Aortic smooth muscle cell (primary cell): ENCODE measurements at places on chromosomes 7 and 10. TPM values are rescaled to one million over a fixed set of nuclear protein-coding genes. Genes with fewer than 3 reads are reported as not detected.

The DENND2A gene
- total RNA-seq: 13.1 and 22.2 TPM in 2 replicates

The CHCHD2 gene
- total RNA-seq: 280 and 321 TPM in 2 replicates

The OPN4 gene
- not detected in 2 replicates for total RNA-seq

The ELOVL3 gene
- total RNA-seq: 0.26 TPM in 1 of 2 replicates, not detected in the other

The SEMA4G gene
- 0.13 and 0.31 TPM in 2 replicates for total RNA-seq

The TACC2 gene
- total RNA-seq: 9.6 and 14.1 TPM in 2 replicates

The NPFFR1 gene
- under 0.01 TPM in 1 of 2 replicates, not detected in the other for total RNA-seq

The PLXDC2 gene
- total RNA-seq: 12.8 and 51.4 TPM in 2 replicates

The DHTKD1 gene
- total RNA-seq: 21.1 and 22.6 TPM in 2 replicates

The ECHDC3 gene
- 4.5 and 6.6 TPM in 2 replicates for total RNA-seq

The PTN gene
- total RNA-seq: 20.6 and 43.0 TPM in 2 replicates

The NPTX2 gene
- 2.2 and 9.9 TPM in 2 replicates for total RNA-seq

The SPDYE16 gene
- 0.06 and 0.13 TPM in 2 replicates for total RNA-seq

The ACTL6B gene
- not detected in 2 replicates for total RNA-seq

The RAPGEF5 gene
- 39.3 and 48.9 TPM in 2 replicates for total RNA-seq

The NODAL gene
- total RNA-seq: not detected in 2 replicates

The CCSER2 gene
- total RNA-seq: 18.4 and 65.9 TPM in 2 replicates

The RSPH10B gene
- 0.53 TPM in 1 of 2 replicates, not detected in the other for total RNA-seq

The MKX gene
- total RNA-seq: 0.25 TPM in 1 of 2 replicates, not detected in the other

The TMEM196 gene
- total RNA-seq: not detected in 2 replicates

The FFAR4 gene
- total RNA-seq: not detected in 2 replicates

The ANKRD2 gene
- total RNA-seq: 0.50 and 1.5 TPM in 2 replicates

The C10orf67 gene
- not detected in 2 replicates for total RNA-seq

The HGF gene
- 792 and 854 TPM in 2 replicates for total RNA-seq

The SAP25 gene
- total RNA-seq: not detected in 2 replicates

The FGFR2 gene
- total RNA-seq: 0.06 TPM in 1 of 2 replicates, not detected in the other

The KCNIP2 gene
- 0.66 and 1.1 TPM in 2 replicates for total RNA-seq

The SPDYE5 gene
- not detected in 2 replicates for total RNA-seq

The TMEM176A gene
- total RNA-seq: not detected in 2 replicates

The SSC4D gene
- 0.53 and 0.56 TPM in 2 replicates for total RNA-seq

The ADAP1 gene
- 1.8 and 2.3 TPM in 2 replicates for total RNA-seq

The SLC26A3 gene
- total RNA-seq: not detected in 2 replicates

The NRG3 gene
- 0.13 TPM in 1 of 2 replicates, not detected in the other for total RNA-seq

The AQP1 gene
- total RNA-seq: 127 and 148 TPM in 2 replicates

The ABCC2 gene
- total RNA-seq: 0.13 and 0.25 TPM in 2 replicates

The VSTM2A gene
- not detected in 2 replicates for total RNA-seq

The OGDHL gene
- 0.26 and 0.68 TPM in 2 replicates for total RNA-seq

The GHITM gene
- 190 and 196 TPM in 2 replicates for total RNA-seq

The GNGT1 gene
- not detected in 2 replicates for total RNA-seq

The AMPH gene
- 0.19 and 0.26 TPM in 2 replicates for total RNA-seq

The PALD1 gene
- 11.5 and 11.6 TPM in 2 replicates for total RNA-seq

The SPDYE2 gene
- total RNA-seq: not detected in 2 replicates

The DPYSL4 gene
- total RNA-seq: 2.6 and 4.6 TPM in 2 replicates

The FAM13C gene
- 3.4 and 4.4 TPM in 2 replicates for total RNA-seq

The CNNM1 gene
- under 0.01 TPM in 1 of 2 replicates, not detected in the other for total RNA-seq

The TFPI2 gene
- total RNA-seq: 136 and 338 TPM in 2 replicates

The GJD4 gene
- total RNA-seq: not detected in 2 replicates

The CTTNBP2 gene
- total RNA-seq: 1.5 and 1.9 TPM in 2 replicates
